Right ventricle myocardium inferior (tissue), 1 donor: ENCODE measurements at places on chromosomes 2 and 18. TPM values are rescaled to one million over a fixed set of nuclear protein-coding genes. Genes with fewer than 3 reads are reported as not detected.

The TMEM198 gene
- total RNA-seq = 2.7 TPM

GRCh38 chr2:113861740-113862139 is 28.1 kb upstream of the ACTR3 start:
- no peak for DNase-seq

DNA sequence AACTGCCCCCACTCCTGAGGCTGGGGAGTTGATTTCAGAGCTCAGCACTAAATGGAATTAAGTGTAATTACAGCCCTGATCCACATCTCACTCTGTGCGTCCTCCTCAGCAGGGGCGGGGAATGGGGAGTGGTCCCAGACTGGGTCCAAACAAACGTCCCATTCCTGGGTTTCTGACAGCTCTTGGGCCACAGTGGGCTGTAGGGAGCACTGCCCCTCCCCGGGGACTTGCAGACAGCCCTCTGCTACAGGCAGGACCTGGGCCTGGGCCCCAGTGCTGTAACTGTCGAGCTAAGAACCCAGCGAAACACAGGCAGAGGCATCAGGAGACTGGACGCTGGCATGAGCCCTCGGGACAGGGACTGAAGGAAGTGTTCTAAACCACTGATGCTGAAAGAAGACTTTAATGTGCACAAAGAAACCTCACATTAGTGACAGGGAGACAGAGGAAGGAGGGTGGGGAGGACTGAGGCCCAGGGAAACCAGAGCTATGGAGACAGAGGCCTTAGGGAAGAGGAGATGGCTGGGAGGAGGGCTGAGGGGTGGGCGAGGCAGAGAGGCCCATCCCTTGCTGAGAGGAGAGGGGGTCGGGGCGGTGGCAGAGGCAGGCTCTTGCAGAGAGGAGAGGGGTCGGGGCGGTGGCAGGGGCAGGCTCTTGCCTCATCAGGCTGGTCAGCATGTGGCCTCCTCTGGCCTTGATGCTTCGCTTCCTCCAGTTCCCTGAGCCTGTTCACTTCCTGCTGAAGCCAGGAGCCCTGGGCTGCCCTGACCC is 5.8 kb upstream of the SEMA4C start:
- no peak for DNase-seq

- no peak for DNase-seq
These were observed 57.3 kb upstream of the SLC66A3 start for GRCh38 chr2:11097854-11098387.

DNA sequence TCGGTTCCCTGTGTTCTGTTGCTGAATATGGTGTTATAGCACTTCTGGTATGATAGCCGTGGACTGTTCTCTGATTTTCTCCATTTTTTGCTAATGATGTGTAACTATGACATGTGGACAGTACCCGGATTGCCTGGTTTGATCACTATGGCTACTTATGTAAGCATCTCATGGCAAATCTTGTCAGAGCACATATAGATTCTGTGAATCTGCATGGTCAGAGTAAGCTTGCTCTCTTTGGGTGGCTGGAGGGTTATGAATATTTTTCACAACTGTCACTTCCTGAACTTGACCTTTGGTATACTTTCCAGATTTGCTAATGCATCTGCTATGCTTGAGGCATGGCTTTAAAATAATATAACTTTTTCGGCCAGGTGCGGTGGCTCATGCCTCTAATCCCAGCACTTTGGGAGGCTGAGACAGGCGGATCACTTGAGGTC is 36.8 kb upstream of the ATP8B1 start:
- DNase-seq = no peak

GRCh38 chr2:165328272-165328671 is 89.1 kb downstream of the SCN2A start:
- no peak for DNase-seq

GRCh38 chr2:119433636-119434327 is 2.1 kb downstream of the TMEM37 start:
- no peak for DNase-seq

The LTBP1 gene
- total RNA-seq = 90.4 TPM

The SIX3 gene
- not detected for total RNA-seq

DNA sequence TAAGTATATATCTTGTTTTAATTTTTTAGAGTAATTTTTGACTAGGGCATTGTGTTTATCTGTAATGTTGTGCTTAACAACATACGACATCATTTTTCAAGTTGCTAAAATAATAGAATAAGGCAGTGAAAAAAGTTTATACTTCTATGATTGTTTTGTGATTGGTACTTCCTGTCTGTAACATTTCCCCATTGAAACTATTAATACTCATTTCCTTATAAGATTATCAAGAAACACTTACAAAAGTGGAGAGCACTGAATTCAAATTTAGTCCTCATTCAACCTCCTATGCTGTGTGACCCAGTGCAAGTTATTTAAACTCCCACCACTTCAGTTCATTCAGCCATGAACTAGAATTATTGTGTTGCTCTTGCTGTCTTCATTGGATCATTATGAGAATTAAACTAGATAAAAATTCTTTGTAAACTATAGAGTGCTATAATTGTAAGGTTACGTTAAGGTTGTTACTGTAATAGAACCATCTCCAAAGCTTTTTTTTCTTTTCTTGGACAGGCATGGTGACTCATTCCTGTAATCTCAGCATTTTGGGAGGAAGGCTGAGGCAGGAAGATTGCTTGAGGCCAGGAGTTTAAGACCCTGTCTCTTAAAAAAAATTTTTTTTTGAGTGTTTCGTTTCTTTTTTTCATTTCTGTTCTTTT is 2.8 kb downstream of the ETAA1 start:
- no peak for DNase-seq

DNA sequence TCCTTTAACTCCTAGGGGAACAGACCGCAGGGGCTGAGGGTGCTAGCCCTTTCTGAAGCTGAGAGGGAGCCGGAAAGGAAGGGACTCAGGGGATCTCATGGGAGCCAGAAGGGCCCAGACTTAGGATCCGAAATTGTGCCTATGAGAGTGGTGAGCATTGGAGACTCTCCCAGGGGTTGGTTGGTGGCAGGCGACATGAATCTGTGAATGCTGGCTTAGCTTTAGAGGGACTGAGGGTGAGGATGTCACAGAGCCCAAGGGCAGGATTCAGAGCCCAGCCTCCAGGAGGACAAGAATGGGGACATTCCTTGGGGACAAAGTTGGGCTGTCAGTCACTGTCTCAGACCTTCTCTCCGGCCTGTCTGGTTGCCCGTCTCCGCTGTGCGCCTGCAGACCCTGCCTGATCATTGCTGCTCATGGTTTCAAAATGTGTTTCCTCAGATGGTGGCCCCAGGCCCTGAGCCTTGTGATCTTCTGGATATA is 17.5 kb downstream of the GNLY start:
- DNase-seq = no peak

The HOXD4 gene
- not detected for total RNA-seq

The GRHL1 gene
- 0.81 TPM for total RNA-seq

The ALKAL2 gene
- total RNA-seq = 0.62 TPM

- no peak for DNase-seq
These were observed 15.0 kb downstream of the SPEG start for GRCh38 chr2:219449609-219450008.

GRCh38 chr18:64539847-64540246 is 391.0 kb upstream of the LINC00305 start:
- no peak for DNase-seq

The CD226 gene
- 0.95 TPM for total RNA-seq

GRCh38 chr2:220466251-220466691 is 838.8 kb downstream of the SLC4A3 start:
- no peak for DNase-seq

The MSTN gene
- total RNA-seq = not detected

The NEB gene
- total RNA-seq = 0.87 TPM

GRCh38 chr2:178990533-178991241 is 59.2 kb downstream of the CCDC141 start:
- no peak for DNase-seq

DNA sequence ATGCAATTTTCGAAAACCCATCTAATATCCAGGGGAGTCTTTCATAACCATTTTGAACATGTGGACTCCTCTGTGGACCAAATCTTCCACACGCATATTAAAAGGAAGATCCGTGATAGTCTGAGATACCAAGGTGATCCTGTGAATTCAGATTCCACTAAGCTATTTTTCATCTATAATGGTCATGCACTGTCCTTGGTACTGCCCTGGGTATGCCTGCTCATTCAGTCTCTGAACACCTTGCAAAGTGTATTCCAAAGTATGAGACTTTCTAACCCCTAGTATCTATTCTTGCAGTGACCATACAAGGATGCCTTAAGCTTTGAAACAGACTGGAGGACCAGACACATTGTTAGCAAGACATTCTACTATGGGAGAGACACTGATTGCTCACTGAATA is 217.6 kb upstream of the CCDC150 start:
- no peak for DNase-seq

The MC2R gene
- not detected for total RNA-seq

GRCh38 chr2:239727182-239727775 is 297.9 kb downstream of the NDUFA10 start:
- peak; percentile 49 for DNase-seq

DNA sequence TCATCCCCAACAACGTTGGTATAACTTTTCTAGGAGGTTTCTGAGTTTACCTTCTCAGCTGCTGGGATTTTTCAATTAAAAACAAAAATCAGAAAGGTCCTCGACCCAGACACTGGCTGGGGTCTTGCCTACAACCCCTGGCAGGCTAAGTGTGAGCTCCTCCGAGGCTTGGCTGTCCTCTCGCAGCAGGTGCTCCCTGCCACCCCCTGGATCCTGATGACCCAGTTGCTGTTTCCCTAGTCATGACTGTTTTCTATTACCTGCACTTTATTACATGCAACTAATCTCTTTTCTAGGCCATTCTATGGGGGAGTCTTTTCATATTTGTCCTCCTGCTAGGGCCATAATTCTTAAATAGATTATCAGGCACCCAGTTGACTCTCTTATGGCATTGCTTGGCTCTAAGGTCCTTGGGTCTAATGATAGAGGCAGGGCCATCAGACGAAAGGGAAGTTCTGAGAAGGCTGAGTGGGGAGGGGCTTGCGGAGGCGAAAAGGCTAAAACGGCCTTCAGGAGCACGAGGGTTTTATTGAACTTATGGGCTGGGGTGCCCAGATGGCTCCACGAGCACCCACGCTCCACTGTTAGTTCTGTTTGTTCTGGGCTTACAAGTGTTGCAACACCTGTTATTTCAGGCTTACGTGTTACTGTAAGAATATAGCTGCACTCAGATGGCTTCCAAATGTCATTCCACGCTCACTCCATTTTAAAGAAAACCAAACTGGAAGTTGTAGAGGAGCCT is 166.0 kb downstream of the NCK2 start:
- no peak for DNase-seq

DNA sequence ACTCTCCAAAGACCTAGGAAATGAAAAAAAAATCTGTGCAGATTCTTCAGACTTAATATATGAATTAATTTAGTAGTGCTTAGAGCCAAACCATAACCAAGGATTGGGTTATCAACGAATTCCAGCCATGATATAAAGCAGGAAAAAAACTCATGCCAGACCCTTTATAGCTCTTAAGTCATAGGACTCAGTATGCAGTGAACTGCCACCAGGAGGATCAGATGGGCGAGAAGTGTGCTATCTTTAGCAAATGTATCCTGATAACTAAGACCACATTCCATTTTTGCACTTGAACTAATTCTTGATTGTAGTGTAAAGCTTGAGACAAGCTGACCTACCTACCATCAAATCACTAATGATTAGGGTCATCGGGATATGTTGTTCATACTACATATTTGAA is 178.1 kb downstream of the IKZF2 start:
- DNase-seq = no peak

DNA sequence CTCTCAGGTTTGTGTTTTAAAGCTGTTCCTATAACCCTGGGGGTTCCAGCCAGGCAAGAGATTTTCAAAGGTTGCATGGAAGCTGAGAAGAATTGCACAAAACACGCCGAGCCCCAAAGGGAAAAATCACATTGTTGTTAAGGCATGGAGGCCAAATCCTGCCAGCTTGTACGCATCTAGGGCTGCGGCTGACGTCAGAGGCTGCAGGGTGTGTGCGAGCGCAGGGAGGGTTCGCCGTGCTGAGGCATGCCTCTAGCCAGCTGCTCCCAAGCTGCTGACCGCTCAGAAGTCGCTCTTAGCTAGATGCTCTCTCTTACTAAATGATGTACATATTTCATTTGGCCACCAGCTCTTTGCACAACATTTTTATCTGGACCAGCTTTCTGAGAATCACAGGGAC is 191.8 kb downstream of the LPIN1 start:
- DNase-seq = peak; percentile 92
